ENCODE measurements at places on chromosomes 16 and 17.

- no peak for DNase-seq
Observed at GRCh38 chr17:57366177-57366557, 109.8 kb downstream of the MSI2 start.

DNA sequence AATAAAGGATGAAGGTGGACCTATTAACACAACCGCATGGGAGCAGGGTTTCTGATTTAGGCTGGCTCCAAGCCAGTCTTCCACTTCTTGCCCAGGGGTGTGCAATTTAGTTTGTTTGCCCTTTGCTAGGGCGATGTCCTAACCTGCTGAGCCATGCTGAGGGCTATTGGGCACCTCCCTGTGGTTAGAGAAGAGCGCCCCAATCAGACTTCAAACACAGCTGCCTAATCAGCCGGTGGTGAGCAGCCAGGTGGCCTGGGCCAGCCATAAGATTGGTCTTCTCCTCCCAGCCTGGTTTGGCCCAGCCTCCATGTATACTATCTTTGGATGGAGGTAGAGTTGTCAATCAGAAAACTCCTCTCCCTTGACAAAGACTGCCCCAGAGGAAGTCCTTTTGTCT, 15.7 kb downstream of the TMEM94 start:
- no peak for DNase-seq

DNA sequence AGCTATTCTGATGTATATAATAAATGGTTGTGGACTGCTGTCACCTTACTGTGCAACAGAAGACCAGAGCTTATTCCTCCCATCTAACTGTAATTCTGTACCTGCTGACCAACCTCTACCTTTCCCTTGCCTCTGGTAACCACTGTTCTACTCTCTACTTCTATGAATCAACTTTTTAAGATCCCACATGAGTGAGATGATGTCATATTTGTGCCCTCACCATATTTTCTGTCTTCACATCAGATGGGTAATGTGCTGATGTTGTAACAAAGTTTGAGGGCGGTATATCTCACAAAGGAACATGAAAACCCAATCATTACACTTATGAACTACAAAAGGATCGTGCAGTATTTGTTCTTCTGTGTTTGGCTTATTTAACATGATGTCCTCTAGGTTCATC, 16.8 kb downstream of the BRD7 start:
- DNase-seq: no peak

DNA sequence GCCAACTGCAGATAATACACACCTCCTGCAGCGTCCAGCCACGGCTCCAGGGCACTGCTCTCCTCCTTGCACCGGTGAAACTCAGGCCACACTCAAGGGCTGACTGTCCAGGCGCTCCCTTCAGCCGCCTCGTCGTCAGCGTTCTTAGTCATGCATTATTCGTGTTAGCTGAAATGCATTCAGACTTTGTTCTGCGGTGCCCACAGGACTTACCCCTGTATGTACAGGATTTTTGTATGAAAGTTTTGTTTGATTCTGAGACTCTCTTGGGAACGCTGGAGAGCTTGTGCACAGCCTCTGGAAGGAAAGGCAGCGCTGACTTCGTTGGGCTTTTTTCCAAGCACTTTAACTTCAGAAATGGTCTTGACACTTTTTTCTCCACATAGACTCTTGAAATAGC, 22.1 kb downstream of the CIBAR2 start:
- no peak for DNase-seq

- DNase-seq: no peak
Observed at GRCh38 chr17:75945211-75945610, 4.4 kb upstream of the FBF1 start.

GRCh38 chr16:85312642-85313525, 200.6 kb upstream of the CIBAR2 start:
- DNase-seq: no peak

DNA sequence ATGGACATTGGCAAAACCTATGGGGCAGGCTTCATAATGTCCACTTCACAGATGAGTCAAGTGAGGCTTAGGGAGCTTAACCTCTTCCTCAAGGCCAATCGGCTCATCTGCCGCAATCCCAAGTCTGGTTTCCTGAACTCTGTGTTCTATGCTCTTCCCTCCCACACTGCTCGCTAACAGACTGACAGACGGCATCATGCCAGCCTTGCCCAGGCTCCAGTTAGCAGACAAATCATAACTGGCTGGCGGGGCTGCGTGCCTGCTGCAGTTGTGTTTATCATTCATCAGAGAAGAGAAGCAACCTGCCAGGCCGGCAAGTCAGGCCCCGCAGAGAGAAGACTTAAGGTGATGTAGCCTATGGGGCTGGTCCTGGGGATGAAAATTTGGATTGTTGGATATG, 216.2 kb upstream of the ASIC2 start:
- no peak for DNase-seq

GRCh38 chr16:6362321-6362720, 970.3 kb upstream of the RBFOX1 start:
- no peak for DNase-seq

- DNase-seq: no peak
Observed at GRCh38 chr16:58124601-58124915, 4.6 kb downstream of the CFAP20 start.

DNA sequence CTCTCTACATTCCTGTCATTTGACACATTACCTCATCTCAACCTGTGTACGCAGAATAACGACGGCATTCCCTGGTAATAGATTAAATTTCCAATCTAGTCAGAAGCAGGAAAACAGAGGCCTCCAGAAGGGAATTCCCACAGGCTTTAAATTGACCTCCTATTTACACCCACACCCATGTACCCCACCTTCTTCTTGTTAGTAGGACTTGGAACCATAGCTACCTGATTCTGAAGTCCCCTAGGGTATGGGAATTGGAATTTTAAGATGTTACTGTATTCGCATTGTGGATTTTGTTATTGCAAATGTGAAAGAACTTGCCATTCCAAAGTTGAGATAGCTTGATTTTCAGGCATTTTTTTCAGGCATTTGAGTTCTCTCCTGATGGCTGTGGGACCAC, 377.5 kb upstream of the DYNLRB2 start:
- DNase-seq: no peak

GRCh38 chr17:13698832-13699231, 97.1 kb upstream of the HS3ST3A1 start:
- DNase-seq: no peak

DNA sequence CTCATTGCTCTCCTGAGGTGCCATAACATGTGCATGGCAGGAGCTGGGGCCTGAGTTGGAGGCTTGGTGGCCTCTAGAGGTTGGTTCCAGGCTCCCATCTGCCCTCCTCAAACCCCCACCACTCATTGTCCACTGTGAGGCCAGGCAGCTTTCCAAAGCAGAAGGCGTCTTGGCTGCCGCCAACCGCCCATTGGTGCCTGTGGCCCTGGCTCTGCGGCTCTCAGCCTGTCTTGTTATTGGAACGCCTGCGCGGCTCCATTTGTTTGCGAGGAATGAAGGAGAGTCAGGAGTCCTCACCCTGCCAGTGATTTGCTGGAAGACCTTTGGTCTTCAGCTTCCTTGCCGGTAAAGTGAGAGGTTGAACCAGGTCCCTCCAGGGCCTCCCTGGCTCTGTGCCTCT, 43.6 kb downstream of the OR1D5 start:
- DNase-seq: no peak

DNA sequence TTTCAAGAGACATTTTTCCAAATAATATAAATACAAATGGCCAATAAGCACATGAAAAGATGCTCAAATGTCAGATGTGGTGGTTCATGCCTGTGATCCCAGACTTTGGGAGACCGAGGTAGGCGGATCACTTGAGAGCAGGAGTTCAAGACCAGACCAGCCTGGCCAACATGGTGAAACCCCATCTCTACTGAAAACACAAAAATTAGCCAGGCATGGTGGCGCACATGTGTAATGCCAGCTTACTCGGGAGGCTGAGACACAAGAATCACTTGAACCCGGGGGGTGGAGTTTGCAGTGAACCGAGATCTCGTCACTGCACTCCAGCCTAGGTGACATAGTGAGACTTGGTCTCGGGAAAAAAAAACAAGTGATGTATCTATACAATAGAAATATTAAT, 2.9 kb upstream of the GALK1 start:
- no peak for DNase-seq

DNA sequence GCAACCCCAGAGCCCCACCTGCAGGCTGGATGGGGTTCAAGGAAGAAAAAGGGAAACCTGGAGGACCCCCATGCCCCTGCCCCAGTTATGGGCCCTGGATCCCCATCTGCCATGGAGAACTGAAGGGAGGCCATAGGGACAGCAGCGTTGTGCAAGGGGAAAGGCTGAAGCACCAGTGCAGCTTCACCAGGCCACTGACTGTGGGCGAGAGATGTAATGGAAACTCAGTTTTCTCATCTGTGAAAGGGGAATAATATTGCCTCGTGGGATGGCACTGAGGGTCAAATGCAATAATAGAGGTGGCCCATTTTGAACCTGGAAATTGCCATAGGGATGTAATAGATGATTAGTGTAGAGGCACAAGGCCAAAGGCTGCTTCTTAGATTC, 9.9 kb upstream of the TSPOAP1 start:
- no peak for DNase-seq

GRCh38 chr17:40482722-40483121, 18.7 kb downstream of the TNS4 start:
- DNase-seq: no peak

DNA sequence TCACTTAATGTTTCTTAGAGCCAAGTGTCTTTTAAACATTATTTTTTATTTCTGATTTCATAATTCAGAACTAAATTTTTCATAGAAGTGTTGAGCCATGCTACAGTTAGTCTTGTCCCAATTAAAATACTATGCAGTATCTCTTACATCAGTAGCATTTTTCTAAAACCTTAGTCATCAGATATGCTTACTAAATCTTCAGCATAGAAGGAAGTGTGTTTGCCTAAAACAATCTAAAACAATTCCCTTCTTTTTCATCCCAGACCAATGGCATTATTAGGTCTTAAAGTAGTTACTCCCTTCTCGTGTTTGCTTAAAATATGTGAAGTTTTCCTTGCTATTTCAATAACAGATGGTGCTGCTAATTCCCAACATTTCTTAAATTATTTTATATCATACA, 13.6 kb upstream of the BCAS3 start:
- DNase-seq: no peak

- peak; percentile 69 for DNase-seq
Observed at GRCh38 chr16:11675561-11676511, 7.6 kb downstream of the SNN start.

GRCh38 chr16:23283571-23283970, 18.5 kb upstream of the SCNN1B start:
- no peak for DNase-seq

DNA sequence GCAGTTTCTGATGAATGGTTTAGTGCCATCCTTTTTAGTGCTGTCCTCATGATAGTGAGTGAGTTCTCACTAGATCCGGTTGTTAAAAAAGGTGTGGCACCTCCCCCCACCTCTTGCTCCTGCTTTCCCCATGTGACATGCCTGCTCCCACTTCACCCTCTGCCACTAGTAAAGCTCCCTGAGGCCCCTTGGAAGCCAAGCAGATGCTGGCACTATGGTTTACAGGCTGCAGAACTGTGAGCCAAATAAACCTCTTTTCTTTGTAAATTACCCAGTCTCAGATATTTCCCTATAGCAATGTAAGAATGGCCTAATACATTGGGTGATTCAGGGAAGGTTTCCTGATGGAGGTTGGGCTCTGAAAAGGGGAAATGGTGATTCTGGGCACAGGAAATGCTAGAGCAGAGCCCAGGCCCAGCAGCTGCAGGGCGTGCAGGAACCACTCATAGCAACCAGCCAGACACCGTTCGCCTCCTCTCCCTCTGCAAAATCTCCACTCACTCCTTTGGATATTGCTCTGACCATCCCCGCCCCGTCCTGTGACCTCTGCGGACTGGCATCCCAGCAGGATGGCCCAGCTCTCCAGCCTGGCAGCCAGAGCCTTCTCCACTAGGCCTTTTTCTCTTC, 2.6 kb upstream of the ADORA2B start:
- no peak for DNase-seq

GRCh38 chr16:83808573-83809014, 816 bp downstream of the HSBP1 start:
- DNase-seq: no peak

GRCh38 chr17:27318633-27319032, 24.7 kb downstream of the WSB1 start:
- no peak for DNase-seq

- DNase-seq: no peak
Observed at GRCh38 chr16:72517154-72517553, 345.2 kb upstream of the PMFBP1 start.

DNA sequence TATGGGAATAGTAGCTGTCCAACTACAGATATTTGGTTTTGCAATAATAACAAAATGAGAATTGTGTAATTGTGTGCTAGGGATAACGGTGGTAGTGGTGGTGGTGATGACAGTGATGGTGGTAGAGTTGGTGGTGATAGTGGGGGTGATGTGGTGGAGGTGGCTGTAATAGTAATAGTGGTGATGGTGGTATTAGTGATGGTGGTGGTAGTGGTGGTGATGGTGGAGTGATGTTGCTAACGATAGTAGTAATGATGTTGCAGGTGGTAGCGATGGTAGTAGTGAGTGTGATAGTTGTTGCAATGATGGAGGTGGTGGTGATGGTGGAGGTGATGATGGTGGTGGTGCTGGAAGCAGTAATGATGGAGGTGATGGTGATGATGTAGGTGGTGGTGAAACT, 94.4 kb downstream of the HS3ST3B1 start:
- no peak for DNase-seq

- no peak for DNase-seq
Observed at GRCh38 chr17:58501451-58501850, 13.0 kb downstream of the MTMR4 start.

DNA sequence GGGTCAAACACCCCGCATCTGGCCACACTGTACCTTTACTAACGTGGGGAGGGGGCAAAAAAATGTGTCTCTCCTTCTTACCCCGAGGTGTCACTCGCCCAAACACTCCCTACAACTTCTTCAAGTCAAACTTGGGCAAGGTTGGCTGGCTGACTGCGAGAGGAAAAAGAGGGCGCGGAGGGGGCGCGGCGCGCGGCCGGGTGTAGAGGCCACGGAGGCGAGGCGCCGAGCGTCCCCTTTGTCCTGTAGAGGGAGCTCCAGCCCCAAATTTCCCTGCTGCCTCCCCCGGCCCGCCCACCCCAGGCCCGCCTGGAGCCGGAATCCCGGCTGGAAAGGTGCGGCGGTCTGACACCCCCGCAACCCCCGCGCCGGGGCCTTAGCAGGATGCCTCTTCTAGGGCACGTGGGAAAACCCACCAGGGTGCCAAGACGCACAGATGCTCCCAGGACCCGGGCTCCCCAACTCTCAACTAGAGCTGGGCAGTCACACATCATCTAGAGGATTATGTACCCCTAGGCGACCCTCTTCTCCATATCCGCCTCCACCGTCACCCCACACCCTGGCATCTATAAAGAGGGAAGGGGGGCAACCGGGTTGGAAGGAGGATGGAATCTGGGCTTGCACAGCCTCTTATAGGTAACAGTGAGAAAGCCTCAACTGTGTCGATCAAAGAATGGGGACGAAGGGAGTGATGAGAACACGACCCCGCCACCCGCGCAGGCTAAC, 4.2 kb downstream of the IRX3 start:
- DNase-seq: peak; percentile 64
